Cortex of kidney (tissue), 1 donor: ENCODE measurements at places on chromosomes 7 and 10.

DNA sequence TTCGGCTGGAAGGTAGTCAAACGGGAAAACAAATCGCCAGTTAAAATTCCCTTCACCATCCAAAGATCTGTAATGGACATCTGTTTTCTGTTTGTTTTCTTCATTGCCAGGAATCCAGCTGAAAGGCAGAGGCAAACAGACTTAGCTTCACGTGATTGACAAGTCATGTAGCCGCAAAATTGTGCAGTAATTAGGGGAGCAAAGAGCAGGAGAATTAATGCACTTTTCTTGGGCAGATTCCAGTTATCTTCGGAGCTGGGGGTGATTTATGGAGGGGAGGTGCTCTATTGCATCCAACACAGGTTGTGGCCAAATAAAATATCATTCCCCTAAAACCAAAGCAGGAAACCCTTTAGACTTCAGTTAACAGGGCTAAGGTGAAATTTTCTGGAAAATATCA is 162.2 kb downstream of the MYOF start:
- DNase-seq, result no peak

- DNase-seq, result no peak
Observed at GRCh38 chr7:121546632-121547543, 150.8 kb upstream of the FAM3C start.

- DNase-seq, result no peak
Observed at GRCh38 chr10:69801434-69802315, at the start of gene COL13A1. COL13A1 (plus strand) TSS chr10:69801906; CDS start chr10:69802424, 518 bp downstream.

DNA sequence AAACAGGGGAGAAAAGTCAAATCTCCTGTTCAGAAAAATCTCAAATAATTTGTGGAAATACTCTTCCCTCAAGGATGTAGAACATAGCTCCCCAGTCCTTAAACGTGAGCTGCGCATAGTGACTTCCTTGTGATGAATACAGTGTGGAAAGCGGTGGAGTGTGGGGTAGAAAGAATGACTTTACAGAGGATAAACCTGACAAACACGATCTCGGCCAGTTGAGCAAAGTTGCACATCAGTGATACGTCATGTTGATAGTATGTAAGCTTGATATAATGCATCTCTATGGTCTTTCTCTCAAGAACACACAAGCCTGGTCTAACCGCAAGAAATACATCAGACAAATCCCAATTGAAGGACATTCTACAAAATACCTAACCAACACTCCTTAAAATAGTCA is 32.0 kb upstream of the ZCCHC24 start:
- DNase-seq, result no peak

GRCh38 chr10:110081911-110082310 is 74.1 kb downstream of the ADD3 start:
- no peak for DNase-seq

DNA sequence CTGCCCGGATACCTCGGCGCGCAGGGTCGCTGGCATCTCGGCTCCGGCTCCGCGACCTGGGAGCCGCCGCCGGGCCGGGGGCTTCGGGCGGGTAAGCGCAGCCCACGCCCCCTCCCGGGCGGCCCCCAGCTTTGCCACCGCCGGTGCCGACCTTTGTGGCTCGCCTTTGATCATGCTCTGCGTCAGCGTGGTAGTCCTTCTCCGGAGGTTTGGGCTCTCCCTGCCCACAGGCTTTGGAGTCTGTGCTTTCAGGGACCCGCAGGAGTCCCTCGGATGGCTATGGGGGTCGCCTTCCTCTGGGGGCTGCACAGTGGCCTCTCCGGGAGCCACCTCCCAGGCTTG is 7.3 kb downstream of the ATP6V1F start:
- DNase-seq, result no peak

- no peak for DNase-seq
Observed at GRCh38 chr10:87931836-87932230, 68.4 kb downstream of the PTEN start.

DNA sequence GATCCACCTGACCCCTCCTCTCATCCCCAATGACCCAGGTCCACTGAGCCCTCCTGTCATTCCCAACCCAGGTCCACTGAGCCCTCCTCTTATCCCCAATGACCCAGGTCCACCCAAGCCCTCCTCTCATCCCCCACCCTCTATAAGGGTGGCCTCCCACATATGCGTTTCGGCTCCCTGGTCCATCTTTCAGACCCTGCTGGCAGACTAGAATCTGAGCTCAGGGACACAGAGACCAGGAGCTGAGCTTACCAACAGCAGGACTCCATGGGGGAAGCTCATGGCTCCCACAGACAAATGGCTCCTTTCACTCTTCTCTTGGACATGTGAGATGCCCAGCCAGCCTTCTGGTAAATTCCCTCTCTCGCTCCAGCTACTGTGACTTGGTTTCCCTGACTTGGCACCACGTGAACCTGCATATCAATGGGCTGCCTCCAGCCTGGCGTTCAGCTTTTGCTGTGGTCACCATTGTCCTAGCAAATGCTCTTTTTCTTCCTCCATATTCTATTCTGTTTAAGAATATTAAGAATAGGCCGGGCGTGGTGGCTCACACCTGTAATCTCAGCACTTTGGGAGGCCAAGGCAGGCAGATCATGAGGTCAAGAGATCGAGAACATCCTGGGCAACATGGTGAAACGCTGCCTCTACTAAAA is 24.8 kb upstream of the INPP5A start:
- no peak for DNase-seq

DNA sequence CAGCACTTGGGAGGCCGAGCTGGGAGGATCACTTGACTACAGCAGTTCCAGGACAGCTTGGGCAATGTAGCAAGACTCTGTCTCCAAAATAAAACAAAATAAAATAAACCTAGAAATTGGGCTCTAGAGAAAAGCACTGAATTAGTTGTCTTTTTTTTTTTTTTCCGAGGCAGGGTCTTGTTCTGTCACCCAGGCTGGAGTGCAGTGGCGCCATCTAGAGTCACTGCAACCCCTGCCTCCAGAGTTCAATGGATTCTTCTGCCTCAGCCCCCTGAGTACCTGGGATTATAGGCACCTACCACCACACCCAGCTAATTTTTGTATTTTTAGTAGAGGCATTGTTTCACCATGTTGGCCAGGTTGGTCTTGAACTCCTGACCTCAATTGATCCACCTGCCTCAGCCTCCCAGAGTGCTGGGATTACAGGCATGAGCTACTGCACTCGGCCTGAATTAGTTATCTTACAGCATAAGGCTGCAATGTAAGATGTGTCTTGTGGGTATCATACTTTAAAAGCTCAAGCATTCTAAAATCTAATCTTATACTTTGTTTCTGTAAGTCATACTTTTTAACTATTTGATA is 12.8 kb downstream of the MEIG1 start:
- no peak for DNase-seq

- DNase-seq, result no peak
Observed at GRCh38 chr7:16989811-16990413, 108.1 kb upstream of the AGR3 start.

DNA sequence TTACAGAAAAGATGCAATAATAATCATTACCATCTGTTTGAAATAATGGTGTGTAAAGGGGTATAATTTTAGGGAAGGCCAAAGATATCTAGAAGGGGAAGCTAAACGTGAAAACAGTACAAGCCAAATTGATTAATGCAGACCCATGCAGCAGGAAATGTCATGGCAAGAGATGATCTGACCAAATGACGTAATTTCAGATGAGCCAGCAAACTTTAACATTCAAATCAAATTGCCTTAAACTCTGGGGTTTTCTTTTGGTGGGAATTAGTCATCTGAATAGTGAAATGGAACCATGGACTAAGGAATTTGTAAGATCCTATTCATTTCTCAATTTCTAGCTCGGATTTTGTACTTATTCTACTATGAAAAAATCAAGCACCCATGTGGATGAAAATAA is 21.4 kb upstream of the SCIN start:
- no peak for DNase-seq

- no peak for DNase-seq
Observed at GRCh38 chr10:29377333-29377961, 88.6 kb downstream of the LYZL1 start.

DNA sequence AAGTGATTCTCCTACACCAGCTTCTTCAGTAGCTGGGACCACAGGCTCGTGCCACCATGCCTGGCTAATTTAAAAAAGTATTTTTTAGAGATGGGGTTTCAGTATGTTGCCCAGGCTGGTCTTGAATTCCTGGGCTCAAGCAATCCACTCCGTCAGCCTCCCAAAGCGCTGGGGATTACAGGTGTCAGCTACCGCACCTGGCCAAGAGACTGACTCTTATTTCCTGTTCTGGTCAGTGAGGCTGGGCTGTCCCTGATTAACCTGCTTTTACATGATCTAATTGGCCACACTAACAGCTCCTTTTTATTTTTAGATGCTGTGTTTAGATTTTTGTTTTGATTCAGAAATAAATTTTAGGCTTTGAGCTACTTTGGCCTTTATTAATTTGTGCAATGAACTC is 203.9 kb downstream of the NXPH1 start:
- DNase-seq, result no peak

DNA sequence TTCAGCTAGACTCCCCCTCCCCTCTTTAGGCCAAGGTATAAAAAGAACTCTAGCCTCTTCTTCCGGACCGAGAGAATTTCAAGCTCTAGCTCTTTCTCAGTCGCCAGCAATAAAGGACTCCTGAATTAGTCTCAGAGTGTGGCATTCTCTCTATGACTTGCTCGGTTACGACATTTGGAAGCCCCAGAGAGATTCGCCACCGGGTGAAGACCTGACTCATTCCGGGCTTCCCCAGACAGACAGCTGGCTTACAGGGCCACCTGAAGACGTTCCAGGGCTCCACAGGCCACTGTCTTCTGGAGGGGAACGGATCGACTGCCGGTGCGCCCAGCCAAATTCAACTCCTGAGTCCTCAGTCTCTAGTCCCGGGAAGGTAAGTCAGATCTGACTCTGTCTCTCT is at the start of gene AKR1B15:
TSS of gene AKR1B15 (plus strand) at position 234 of the 400 bp plus-strand sequence. CDS start 15,510 bp downstream, outside the sequence.
- DNase-seq, result no peak

- no peak for DNase-seq
Observed at GRCh38 chr10:44824607-44825006, 86.5 kb upstream of the TMEM72 start.

DNA sequence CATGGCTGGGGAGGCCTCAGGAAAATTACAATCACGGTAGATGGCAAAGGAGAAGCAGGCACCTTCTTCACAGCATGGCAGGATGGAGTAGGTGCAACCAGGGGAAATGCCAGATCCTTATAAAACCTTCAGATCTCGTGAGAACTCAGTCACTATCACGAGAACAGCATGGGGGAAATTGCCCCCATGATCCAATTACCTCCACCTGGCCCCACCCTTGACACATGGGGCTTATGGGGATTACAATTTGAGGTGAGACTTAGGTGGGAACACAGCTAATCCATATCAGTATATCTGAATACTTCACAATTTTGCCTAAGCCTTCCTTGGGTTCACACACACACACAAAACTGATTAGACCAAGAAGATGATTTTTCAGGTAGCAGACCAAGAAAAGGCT is 145.1 kb upstream of the COL1A2 start:
- DNase-seq, result no peak

DNA sequence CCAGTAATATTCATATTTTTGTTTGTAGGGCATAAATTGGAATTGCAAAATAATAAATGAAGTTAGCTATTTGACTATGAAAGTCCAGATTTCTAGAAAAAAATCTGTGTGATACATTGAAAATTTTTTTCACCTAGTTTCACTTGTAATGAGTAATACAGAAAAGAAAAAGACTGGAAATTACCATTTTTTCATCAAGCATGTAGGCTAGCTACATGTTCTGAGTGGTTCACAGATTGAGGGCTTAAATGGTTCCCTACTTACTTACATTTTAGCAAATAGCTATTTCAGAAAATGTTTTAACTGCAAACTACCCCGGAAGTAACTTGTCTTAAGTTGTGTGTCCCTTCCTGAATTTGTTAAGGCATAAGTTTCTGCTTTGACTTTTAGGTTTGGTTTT is 396.0 kb downstream of the PHF14 start:
- no peak for DNase-seq

DNA sequence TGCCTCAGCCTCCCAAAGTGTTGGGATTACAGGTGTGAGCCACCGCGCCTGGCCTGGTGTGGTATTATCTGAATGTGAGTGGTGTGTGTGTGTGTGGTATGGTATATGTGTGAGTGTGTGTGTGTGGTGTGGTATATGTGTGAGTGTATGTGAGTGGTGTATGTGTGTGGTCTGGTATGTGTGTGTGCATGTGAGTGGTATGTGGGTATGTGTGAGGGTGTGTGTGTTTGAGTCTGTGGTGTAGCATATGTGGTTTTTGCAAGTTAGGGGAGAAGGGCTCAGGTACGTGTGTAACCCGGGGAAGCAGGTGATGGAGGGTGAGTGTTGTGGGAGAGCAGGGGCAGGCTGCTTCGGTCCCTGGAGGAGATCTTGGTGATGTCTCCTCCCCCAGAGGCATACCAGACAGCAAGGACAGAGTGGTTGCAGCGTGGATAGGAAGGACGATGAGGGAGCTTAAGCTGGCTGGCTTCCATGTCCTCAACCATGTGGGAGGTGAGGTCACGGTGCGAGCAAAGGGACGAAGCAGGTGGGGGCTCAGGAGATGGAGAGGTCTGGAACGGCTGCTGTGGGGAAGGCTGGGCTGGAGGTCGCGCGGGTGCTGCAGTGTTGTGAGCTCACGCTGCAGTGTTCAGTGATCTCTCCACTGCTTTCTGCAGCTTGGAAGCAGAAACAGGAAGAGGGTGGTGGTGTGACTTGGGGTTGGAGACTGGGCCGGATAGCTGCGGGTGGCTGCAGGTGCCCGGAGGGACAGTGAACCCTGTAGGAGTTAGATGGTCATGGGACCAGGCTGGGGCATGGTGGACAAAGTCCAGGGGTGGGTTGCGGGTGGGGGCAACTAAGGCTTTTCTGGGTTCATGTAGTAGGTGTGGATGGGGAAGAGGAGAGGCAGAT is 5.0 kb downstream of the ZYX start:
- DNase-seq, result no peak

DNA sequence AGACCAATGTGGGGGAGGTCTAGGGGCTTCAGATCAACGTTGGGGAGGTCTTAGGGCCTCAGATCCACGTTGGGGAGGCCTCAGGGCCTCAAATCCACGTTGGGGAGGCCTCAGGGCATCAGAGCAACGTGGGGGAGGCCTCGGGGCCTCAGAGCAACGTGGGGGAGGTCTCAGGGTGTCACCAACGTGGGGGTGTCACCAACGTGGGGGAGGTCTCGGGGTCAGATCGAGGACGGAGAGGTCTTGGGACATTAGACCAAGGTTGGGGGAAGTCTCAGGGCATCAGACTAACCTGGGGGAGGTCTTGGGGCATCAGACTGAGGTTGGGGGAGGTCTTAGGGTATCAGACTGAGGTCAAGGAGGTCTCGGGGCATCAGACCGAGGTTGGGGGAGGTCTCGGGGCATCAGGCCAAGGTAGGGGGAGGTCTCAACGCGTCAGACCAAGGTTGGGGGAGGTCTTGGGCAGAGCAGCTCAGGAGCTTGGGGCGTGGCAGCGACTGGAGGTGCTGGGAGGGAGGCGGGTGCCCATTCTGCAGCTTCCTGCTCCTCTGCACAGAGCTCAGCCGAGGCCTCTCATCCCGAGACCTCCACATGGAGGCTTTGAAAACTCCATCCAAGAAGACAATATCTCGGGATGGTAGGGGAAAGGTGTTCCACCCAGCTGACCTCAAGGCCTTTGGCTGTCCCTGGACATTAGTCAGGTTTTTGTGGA is 159.8 kb downstream of the WDR37 start:
- no peak for DNase-seq
